ENCODE measurements at places on chromosomes 1 and 21. TPM values are rescaled to one million over a fixed set of nuclear protein-coding genes. Genes with fewer than 3 reads are reported as not detected.

- DNase-seq: no peak
Measured at GRCh38 chr1:160859166-160859565, 3.5 kb downstream of the CD244 start.

TRIM45 gene
- 2.4 TPM for total RNA-seq

DNA sequence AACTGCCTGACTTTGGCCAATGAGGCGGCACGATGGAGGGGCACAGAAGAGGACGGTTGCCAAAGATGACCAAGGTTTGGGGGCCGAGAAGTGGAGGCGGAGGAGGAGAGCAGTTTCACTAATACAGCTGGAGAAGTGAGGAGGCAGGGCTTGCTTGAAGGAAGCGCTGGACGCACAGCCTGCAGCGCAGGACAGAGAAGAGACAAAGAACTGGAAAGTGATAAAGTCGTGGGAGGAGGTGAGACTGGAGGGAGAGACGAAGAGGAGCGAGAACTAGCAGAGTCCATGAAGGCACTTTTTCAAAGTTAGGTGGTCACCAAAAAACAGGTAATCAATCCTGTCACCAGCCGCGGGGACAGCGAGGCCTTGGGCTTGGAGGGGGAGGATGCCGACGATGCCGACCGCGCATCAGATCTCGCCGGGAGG lies 771 bp downstream of the PACC1 start:
- DNase-seq: no peak

DDAH1 gene
- total RNA-seq: 15.3 TPM

ANXA9 gene
- not detected for total RNA-seq

DNA sequence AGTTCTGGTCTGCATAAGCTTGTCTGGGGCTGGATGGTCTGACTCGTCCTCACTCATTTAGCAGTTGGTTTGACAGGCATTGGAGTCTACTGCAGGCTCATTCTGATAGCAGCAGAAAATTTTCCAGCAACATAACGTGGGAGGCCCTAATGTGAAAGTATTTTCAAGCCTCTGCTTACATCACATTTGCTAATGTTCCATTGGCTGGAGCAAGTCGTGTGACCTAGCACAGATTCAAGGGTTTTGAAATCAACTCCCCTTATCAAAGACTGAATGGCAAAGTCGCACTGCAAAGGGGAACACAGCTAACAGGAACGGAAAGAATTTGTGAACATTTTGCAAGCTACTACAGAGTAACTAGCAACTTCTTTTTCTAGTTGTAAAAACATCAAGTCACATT lies 2.3 kb upstream of the USH2A start:
- no peak for DNase-seq

GRCh38 chr1:34277150-34277549 lies 100.4 kb downstream of the C1orf94 start:
- DNase-seq: no peak

CALML6 gene
- total RNA-seq: 7.0 TPM

TP73 gene
- 0.07 TPM for total RNA-seq

SH2D2A gene
- total RNA-seq: 0.82 TPM

Measured in gastrocnemius medialis (tissue), 4 donors.